WTC11 (cell line): ENCODE measurements at places on chromosomes 7 and 10.

DNA sequence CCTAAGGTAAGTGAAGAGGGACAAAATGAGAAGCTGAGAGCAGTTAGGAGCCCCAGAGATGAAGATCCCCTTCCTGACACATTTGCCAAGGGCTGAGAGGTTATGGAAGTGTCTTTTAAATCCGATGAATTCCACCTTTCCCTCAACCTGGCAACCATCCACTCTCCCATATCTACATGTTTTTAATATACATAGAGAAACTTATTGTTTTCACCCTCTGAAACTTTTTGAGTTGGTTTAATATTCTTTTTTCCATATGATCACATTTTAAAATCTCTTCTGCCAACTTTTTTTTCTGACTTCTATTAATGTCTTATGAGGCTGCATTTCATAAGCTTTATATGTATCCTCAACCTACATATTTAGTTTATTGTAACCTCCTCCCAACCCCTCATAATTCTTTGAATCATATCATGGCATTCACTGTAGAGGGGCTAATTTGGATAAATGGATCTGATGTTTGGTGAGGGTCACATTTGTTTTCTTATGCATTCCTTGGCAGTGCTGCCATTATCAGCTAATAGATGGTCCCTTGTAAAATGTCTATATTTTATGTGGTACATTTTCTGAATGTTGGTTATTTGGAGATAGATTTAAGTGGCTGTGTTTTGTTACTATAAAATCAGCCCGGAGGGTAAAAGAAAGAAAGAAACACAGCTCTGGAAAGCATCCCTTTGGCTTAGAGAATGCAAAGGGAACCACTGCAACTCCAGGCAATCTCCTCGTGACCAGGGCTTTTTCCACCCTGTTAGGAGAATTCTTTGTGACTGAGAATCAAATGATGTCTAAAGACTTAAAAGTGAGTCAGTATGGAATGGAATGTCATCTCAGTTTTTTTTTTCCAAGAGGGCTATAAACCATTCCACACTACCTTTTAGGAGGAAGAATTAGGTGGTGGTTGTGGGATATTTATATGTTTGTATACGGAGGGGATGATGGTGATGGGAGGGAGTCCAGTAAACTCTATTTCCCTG, 334.4 kb downstream of the SUGCT start:
- no peak for DNase-seq

GRCh38 chr10:69409176-69409495, 7.6 kb downstream of the TACR2 start:
- no peak for DNase-seq

- DNase-seq, result no peak
Observed at GRCh38 chr10:58189269-58189668, 78.4 kb downstream of the IPMK start.

GRCh38 chr7:34087892-34088891, 182.9 kb downstream of the BMPER start:
- peak; percentile 73 for DNase-seq

- peak; percentile 35 for DNase-seq
Observed at GRCh38 chr10:65358565-65358964, 1567.3 kb upstream of the LRRTM3 start.

DNA sequence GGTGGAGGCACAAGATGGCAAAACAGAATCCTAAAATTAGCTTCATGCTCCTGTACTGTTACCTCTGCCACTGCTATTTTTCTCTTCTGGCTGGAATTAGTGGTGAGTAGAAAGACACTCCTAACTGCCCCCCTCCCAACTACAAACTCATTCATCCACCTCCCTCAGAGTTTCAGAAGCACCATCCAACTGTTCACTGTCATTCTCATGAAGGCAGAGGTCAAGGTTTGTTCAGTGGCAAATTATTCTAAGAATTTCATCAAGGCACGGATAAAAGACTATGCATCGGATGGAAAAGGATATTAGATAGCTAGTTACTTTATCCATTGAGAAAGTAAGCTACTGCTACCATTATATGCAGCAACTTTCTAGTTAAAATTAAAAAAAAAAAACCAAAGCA, 59.7 kb downstream of the LRGUK start:
- DNase-seq, result no peak

- DNase-seq, result no peak
Observed at GRCh38 chr10:95404462-95404858, 113.7 kb upstream of the PDLIM1 start.

DNA sequence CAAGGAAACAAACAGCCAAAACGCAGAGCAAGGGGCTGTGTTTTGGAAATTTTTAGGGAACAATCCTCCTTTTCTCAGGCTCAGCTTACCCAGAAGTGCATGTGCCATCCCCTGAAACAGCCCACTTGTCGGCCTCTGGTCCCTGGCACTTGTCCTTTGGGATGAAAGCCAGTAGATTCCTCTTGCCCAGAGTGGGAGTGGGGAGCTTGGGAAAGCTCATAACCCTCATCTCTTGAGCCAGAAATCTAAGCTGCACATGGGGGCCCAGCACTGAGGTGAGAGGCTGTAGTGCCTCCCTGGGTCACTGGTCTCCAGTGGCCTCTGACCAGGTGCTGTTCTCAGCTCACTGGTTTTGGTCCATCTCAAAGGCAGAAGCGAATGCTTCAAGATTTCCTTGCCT, 150.3 kb downstream of the RNF216 start:
- DNase-seq, result no peak

- DNase-seq, result no peak
Observed at GRCh38 chr10:70295926-70296325, 12.1 kb upstream of the NPFFR1 start.

DNA sequence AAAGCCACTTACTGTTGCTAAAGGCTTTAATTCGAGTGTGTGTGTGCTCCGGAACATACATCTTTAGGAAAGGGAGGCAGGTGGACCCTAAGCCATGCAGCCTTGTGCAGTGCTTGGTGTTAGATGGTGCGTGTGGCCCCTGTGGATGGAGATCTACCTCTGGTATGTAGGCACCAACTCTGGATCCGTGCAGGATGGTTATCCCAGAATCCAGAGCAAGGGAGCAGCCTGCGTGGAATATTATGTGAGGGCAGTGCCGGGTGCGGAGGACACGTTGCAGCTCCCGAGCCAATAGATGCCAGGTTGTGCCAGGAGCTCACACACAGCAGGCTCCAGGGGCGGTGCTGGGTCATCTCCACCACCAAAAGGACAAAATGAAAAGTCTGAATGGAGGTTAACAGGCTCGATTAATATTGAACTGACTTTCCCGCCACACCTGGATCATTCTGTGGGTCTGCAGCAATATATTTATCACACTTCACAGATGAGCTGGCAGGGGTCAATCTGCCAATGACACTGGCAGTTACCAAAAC, 143.0 kb upstream of the NPS start:
- no peak for DNase-seq

DNA sequence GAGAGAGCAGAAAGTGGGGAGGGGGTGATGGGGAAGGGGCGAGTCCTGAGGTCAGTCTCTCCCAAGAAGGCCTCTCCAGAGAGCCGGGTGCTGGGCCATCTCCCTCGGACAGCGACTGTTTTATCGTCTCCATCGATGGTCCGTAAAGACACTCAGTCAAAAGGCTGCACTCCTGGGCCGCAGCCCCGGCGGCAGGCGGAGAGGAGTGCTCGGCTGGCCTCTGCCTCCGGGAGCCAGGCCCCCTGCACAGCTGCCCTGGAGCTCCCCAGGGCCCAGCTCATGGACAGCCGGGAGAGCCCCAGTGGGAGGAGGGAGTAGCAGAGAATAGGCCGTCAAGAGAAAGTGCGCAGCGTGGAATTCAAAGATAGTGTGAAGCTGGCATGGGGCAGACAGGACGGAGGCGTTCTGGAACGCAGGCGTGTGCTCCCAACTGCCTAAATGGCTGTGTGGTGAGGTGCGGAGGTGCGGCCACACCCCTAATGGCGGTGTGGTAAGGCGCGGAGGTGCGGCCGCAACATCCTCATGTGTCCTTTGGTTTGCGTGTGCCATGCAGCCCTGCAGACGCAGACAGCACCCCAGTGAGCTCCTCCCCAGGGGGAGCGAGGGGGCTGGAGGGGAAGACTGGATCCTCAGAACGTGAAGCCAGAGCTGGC, 477.5 kb upstream of the FOXK1 start:
- no peak for DNase-seq

GRCh38 chr7:46319841-46320240, 398.8 kb upstream of the IGFBP3 start:
- no peak for DNase-seq

GRCh38 chr7:49112647-49113046, 188.3 kb downstream of the CDC14C start:
- no peak for DNase-seq

DNA sequence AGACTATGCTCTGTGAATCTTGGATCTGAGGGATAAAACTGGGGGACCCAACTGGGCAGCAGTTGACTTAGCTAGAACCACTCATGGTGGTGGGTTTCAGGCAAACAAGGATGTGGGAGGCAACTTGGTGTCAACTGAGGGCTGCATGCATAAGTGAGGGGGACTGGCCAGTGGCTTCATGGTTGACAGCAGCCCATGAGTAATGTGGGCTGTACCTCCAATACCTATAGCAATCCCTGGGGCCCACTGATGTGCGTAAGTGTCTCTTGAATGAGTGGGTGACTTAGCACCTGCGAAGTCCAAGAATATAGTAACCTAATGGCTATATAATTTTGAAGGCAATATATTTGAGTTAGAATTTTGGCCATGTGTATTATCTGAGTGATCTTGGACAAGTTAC, 13.7 kb upstream of the MAP3K8 start:
- no peak for DNase-seq

DNA sequence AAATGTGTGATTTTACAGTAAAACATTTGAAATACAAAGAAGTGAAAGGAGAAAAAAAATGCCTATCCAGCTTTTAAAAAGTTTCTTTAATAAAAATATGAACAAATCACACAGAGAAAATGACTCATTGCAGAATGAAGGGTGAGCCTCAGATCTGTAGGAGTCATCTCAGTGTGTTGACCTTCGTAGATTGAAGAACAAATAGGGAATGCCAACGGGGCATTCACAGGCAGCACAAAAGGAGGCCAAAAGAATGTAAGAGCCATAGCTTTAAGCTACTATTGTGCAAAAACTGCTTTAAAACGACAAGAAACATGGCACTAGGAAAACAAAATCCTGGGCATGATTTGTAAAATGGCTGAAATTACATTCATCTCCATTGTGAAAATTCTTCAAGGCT, 782.7 kb upstream of the CELF2 start:
- no peak for DNase-seq

DNA sequence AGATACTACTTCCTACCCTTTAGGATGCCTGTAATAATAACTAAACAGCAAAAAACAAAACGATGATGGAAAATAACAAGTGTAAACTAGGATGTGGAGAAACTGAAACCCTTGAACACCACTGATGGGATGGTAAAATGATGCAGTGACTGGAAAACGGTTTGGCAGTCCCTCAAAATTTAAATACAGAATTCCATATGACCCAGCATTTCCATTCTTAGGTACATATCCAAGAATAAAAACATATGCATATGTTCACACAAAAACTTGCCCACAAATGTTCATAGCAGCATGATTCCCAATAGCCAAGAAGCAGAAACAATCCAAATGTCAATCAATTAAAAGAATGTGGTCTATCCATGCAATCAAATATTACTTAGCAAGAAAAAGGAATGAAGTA, 25.8 kb downstream of the SMURF1 start:
- DNase-seq, result no peak
